ENCODE measurements at places on chromosomes 4 and X.
A peak's percentile ranks its signal among the peaks of the same experiment; 100 is the strongest.

GRCh38 chr4:75557696-75558095, 1.8 kb downstream of the ODAPH start:
- no peak for DNase-seq

DNA sequence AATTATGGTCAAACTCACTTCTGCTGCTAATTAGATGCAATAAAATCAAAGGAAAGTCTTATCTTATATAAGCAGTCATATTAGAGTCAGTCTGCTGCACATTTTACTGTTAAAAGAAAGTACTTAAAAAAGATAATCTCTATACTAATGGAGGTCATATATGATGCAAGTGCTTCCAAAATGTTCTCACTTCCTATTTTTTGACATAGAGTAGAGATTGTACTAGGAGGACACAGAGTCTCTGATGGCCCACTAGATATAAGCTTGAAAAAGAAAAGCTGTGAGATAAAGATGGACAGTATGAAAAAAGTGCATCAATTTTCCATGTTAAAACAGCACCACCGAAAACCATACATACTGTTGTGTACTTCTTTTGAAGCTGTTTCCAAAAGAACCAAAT, 196.9 kb downstream of the KLHL13 start:
- no peak for DNase-seq

DNA sequence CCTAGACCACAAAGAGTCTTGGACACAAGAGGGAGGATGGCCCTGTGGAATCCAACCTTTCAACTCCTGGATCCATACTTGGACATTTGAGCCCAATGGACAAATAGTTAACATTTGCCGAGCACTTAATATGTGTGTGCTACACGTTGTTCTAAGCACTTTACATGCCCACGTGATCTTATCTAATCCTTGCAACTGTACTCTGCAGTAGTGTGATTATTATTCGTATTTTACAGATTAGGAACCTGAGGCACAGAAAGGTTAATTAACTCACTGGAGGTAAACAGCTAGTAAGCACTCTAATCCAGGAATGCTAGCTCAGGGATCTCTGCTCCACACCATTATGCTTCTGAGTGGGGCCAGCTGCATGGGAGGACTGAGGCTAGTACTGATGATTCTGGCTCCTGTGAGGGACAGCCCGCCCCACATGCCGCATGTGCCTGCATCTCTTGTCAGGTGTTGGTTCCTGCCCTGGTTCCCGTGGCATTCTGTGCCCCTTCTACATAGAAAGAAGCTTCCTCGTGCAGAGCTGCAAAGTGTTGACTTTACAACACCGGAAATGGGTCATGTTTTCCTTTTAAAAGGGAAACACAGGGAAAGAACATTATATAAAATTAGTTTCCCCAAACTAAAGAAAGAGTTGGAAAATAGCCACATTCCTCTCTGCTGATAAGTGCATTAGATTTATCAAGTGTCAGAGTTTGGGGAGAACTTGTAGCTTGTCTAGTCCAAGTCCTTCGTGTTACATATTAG, 34.8 kb downstream of the PLAC1 start:
- DNase-seq, result no peak

- DNase-seq, result peak; percentile 16
Measured at GRCh38 chrX:31021537-31021936, 50.3 kb downstream of the FTHL17 start.

DNA sequence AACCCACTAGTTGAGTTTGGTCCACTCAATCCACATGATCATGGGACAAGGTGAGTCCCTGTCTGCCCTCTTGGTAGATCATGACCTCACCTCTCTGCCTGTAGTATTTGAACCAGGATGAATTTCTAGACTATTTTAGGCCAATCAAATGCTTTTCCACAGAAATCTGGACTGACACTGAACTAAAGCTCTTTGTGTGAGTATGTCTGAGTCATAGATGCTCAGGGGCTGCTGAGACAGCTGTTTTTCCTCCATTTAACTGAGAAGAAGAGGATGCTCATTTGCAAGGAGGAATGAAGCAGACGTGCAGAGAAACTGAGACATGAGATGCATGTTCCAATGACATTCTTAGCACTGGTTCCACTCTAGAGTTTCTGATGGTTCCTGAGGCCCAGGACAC, 77.3 kb upstream of the TMEM47 start:
- DNase-seq, result no peak

- no peak for DNase-seq
Measured at GRCh38 chrX:116607776-116608175, 145.0 kb upstream of the CT83 start.

- DNase-seq, result no peak
Measured at GRCh38 chr4:5963611-5964010, 54.6 kb downstream of the C4orf50 start.

DNA sequence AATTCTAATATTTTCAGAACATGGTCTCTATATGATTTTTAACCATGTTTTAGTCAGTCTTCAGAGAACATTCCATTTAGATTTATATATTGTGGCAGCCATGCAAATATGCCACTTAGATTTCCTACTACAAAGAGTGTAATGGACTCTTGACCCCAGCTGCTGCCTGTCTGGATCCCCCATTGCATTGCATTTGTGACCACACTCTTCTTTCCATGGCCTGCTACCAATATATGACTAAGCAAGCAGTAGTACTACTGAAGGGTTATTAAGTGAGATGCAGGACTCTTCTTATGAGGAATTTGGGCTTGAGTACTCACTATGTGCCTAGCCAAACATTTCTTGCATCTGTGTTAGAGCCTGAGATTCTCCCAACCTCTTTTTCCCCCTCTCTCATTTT, 306.8 kb downstream of the PDHA2 start:
- no peak for DNase-seq

- no peak for DNase-seq
Measured at GRCh38 chrX:74925225-74926088, at the start of gene NEXMIF. TSS of gene NEXMIF (minus strand) at chrX:74925452.

DNA sequence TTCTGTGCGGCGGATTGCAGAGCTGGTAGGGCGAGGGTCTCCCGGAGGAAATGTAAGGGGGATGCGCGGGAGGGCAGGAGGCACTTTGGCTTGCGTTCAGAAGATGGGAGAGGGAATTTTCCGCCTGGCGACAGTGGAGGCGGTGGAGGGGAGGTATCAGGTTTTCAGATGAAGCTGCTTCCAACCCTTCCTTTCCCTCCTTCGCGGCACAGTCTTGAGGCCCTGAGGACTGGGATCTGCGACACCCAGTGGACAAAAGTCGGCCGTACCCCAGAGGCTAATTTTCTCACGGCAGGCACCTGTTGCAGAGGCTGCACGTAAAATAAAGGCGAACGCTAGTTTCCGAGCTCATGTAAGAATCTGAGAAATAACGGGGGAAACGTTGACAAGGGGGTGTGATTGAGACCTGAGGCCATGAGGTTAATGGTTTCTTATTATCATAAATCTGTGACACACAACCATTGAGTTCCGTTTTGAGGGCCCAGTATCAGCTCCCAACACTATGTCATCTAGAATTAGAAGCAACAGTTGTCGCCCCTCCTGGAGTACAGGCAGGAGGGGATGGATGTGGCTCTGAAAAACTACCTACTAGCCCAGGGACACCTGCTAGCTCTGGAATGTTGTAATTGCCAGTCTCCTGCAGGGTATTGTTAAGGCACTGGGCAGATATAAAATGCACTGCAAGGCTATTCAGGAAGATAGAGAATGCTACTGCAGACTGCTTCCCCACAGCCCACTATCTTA, 1.1 kb downstream of the ZCCHC18 start:
- DNase-seq, result no peak
